Stimulated activated CD4-positive, alpha-beta T cell treated with anti-CD3 and anti-CD28 coated beads, Interleukin-1b, Interleukin-23, amount 100 ng/mL, for 48 hours (primary cell): ENCODE measurements at places on chromosomes 5 and 9.

DNA sequence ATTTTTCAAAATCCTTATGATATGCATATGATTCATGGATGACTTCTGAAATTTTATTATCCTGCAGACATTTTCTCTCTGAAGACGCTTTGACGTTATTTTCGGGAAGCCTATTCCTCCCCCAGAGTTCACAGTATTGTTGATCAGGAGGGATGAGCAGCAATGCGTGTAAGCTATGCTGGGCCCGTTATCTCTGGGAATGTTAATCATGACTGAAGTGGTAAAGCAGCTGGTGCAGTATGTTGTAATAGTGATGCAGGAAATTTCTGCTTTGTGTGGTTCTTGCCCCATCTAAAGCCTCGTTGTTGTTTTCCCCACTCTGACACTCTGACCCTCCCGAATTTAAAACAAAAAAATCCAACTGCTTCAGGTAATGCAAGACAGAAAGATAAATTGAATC is 1797.8 kb upstream of the WWC1 start:
- no peak for DNase-seq

GRCh38 chr5:91534332-91534731 is 151.2 kb upstream of the ARRDC3 start:
- no peak for DNase-seq

GRCh38 chr5:68431601-68432337 is 216.2 kb downstream of the PIK3R1 start:
- DNase-seq = no peak

- no peak for DNase-seq
Measured at GRCh38 chr5:102843997-102844396, 88.9 kb downstream of the PAM start.

GRCh38 chr9:137916540-137916939 is 39.0 kb downstream of the CACNA1B start:
- DNase-seq = no peak

- DNase-seq = no peak
Measured at GRCh38 chr9:5617749-5618148, 11.2 kb upstream of the RIC1 start.

DNA sequence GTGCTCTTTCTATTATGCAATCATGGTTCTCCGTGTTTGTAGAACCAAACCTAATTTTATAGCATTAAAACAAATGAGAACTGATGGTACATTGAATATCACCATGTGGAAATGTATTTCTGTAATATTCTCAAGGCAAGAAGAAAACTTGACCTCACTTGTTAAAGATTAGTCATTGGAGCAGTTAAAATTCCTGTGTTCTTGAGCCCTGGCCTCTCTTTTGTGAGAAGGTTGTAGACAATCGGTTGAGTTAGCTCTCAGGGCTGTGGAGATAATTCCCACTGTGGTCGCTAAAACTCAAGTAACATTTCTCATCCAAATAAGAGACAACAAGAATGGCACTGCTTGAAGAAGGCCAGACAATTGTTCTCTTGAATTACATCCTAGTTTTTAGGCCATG is 216.0 kb upstream of the KLF4 start:
- DNase-seq = no peak

- DNase-seq = no peak
Measured at GRCh38 chr5:59756373-59757035, 137.0 kb downstream of the PDE4D start.

GRCh38 chr5:138148811-138149210 is 9.6 kb upstream of the NME5 start:
- no peak for DNase-seq

- DNase-seq = peak; percentile 41
Measured at GRCh38 chr9:95822583-95823431, 52.7 kb upstream of the ERCC6L2 start.

DNA sequence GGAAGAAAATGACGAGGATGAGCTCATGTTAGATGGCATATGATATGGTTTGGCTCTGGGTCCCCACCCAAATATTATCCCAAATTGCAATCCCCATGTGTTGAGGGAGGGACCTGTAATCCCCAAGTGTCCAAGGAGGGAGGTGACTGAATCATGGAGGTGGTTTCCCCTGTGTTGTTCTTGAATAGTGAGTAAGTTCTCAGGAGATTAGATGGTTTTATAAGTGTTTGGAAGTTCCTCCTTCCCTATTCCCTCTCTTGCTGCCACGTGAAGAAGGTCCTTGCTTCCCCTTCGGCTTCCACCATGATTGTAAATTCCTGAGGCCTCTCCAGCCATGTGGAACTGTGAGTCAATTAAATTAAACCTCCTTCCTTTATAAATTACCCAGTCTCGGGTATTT is 10.1 kb downstream of the EDIL3 start:
- no peak for DNase-seq

GRCh38 chr5:3590161-3590966 is 5.3 kb upstream of the IRX1 start:
- DNase-seq = no peak

- no peak for DNase-seq
Measured at GRCh38 chr5:21919414-21920022, 933.6 kb downstream of the CDH12 start.

- DNase-seq = no peak
Measured at GRCh38 chr9:79735023-79735779, 163.4 kb downstream of the TLE4 start.

DNA sequence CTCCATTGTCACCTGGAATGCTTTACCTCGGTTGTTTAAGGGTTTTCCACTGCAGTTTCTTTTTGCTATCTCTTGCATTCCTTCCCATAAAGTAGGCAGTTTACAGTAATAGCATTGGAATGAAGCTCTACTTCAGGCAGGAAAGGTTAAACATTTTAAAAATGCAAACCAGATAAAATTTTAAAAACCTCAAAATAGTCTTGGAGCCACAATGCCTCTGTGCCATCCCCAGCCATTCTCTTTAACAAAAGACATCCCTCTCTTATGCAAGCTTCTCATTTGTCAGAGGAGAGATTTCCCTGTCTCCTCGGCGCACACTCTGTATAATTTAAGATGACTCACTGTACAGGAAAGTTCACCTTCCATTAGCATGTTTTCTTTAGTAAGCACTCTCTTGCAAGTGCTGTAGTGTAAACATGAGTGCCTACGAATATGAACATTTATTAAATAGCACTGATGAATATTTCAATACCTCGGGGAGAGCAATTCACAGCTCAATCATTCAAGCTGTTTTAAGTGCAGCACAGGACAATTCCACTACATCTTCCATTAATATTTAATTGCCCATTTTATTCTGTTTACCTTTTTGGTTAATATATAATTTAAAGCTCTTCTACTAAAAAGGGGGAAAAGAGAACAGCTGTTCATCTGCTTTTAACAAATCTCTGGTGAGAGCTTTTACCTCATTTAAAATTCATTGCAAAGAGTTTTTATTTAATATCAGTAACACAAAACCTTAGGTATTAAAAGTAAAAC is 343.6 kb downstream of the SPATA31D1 start:
- no peak for DNase-seq

DNA sequence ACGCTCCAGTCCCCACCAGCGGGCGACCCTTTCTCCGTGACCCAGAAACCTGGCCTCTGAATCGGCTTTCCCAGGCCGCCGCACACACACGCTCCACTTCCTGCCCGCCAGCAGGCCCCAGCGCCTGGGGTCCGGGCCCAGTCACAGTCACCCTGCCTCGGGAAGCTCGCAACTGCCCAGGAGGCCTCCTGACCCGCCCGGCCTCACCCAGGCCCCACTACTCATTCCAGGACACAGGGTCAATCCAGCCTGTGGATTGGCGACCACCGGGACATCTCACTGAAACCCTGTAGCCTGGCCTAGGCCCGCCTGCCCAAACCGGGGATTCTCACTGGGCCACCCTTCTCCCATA is 2.7 kb upstream of the IRX4 start:
- DNase-seq = no peak

- DNase-seq = no peak
Measured at GRCh38 chr5:17365811-17366138, 132.3 kb upstream of the TAF11L2 start.

GRCh38 chr5:137666901-137667300 is 69.0 kb downstream of the KLHL3 start:
- no peak for DNase-seq

- no peak for DNase-seq
Measured at GRCh38 chr9:92639124-92639523, 30.8 kb downstream of the IPPK start.
